ENCODE measurements at places on chromosomes 5 and 9. TPM values are rescaled to one million over a fixed set of nuclear protein-coding genes. Genes with fewer than 3 reads are reported as not detected.

The SPINK7 gene
- total RNA-seq: not detected

The PCDHB7 gene
- not detected for total RNA-seq

The SLC6A18 gene
- not detected for total RNA-seq

GRCh38 chr5:112270299-112271293 lies 148.5 kb downstream of the EPB41L4A start:
- no peak for DNase-seq

GRCh38 chr9:110371411-110372007 lies 33.8 kb upstream of the TXNDC8 start:
- DNase-seq: no peak

DNA sequence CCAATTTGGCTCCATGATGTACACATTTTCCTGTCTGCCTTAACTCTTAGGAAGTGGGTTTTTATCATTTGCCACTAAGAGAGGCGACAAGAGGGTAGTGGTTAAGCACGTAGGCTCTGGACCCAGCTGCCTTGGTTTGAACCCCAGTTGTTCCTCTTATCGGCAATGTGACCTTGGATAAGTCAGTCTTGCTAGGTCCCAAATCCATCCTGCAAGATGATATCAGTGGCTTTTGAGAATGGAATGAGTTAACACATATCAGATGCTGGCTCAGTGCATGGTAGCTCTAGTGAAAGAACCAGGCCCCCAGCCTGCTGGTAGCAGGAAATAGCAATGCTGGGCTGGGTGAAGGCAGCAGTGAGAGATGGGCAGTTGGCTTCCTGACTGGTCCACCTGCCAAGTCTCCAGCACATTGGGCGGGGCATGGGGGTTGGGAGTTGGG lies 72.5 kb downstream of the STK10 start:
- no peak for DNase-seq
